Muscle of back (tissue), 13 donors: ENCODE measurements at places on chromosomes 1 and 21. TPM values are rescaled to one million over a fixed set of nuclear protein-coding genes. Genes with fewer than 3 reads are reported as not detected.

- DNase-seq, result no peak
Measured at GRCh38 chr1:223076362-223076761, 66.7 kb downstream of the TLR5 start.

DNA sequence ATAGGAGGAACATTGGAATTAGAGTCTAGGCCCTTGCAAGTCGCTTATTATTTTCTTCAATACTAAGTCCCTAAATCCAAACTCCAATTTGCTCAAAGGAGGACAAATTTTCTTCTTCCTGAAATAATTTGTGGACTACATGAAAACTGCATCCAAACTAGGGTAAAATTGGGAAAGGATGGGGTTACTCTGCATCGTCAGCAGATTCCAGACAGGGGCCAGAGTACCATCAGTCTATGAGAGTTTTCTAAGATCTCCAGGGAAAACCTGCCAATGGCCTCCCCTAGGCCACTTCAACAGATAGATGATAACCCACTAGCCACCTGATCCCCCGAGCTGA is 508 bp downstream of the HEYL start:
- no peak for DNase-seq

- DNase-seq, result no peak
Measured at GRCh38 chr1:117036018-117036461, 24.1 kb upstream of the TTF2 start.

- no peak for DNase-seq
Measured at GRCh38 chr1:204754821-204755220, 69.3 kb upstream of the LRRN2 start.

GRCh38 chr1:27339213-27339612 is 2.6 kb upstream of the SYTL1 start:
- no peak for DNase-seq

DNA sequence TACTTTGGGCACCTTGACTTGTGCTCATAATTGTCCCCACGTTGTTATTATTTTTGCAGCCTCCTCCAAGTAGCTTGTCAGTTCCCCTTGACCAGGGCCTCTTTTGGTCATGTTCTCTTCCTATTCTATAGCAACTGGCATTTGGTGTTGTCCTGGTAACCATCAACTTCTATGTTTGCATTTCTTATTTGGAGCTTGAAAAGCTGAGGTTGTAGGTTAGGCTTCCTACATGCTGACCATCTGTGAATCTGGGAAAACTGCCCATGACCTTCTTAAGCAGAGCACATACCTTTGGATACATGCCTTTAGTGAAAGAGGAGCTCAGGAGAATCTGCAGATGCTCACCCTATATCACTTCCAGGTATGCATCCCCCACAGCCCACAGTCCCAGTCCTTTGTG is 160.8 kb downstream of the HHAT start:
- peak; percentile 55 for DNase-seq

DNA sequence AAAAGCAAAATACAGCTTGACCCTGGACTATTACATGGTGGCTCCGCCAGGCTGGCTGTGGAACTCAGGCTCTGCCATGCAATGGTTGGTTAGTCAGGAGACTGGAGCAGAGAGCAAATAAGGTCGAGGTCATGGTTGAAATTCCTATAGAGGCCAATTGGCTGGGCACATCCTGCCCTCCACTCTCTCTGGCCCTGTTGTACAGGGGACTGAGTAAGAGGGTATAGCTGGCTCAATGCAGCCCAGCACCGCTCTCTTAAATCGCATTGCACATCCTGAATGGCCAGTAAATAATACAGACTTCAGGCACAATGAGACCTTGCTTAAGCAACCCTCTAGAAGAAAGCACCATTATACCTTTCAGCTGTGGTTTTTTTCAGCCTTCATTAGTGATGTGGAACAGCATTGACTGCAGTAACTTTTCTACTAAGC is 59.3 kb upstream of the PPP2R5A start:
- no peak for DNase-seq

DNA sequence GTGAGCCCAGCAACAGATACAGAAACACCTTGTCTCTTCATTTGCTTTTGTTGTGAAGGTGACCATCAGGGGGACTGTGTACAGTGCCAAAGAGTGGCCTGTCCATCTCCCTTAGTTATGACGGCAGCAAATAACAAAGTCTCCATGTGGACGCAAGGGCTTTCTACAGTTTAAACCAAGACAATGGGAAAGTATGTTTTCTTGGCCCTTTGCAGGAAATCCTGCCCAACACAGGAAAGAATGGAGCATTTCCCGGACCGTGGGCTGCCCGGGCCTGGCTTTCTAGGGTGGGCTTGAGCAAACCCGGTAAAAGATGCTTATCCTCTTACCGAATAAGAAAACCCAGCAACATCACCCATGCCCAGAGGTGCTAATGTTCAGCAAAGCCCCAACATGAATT is 87.3 kb downstream of the ZBTB18 start:
- DNase-seq, result no peak

DNA sequence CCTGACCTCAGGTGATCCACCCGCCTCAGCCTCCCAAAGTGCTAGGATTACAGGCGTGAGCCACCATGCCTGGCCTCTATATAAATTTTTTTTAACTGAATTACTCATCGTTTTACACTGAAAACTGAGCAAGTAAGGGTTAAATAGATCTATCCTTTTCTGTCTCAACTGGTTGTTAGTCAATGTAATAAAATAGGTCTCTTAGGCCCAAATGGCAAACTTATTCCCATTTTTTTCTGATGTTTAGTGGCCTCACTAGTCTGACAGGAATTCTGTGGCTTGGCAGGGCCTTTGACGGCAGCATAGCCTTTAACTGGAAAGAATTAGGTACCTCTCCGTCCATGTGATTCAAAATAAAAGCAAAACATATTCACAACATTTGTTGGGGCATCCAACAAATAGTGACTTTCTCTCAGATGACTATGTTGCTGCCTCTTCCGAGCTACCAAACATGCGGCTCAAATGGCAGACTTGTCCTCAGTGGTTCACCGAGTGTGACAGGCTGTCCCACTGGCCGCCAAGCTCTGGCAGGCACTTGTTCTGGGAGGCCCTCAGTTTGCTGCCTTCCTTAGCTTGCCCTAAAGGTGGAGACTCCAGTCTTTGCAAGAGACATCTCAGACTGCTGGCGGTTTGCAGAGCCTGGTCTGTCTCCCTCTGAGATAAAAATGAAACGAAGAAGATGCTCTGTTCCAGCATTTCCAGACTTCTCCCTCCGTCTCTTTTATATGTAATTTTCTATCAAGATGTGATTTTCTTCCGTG is 17.4 kb downstream of the ATP1A4 start:
- peak; percentile 16 for DNase-seq

GRCh38 chr21:33401630-33401992 is 1.6 kb upstream of the IFNGR2 start:
- DNase-seq, result no peak

GRCh38 chr1:174135211-174135610 is 24.1 kb upstream of the RABGAP1L start:
- no peak for DNase-seq

DNA sequence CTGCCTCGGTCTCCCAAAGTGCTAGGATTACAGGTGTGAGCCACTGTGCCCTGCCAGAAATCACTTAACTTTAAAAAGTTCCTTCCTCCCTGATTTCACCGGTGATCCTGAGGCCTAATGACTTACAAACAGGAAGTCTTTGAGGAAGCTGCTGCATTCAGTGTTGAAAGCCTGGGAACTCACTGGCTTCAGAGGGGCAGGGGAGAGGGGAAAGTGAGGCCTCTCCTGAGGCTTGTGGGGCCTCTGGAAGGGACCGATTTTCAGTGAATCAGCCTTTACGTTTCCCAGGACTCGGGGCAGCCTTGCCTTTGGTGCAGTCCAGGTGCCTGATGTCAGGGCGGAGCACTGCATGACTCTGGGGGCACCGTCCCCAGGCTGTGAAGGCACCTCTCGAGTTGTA is 30.1 kb upstream of the ARHGEF10L start:
- no peak for DNase-seq

GRCh38 chr1:214018386-214019268 is 30.9 kb downstream of the PROX1 start:
- no peak for DNase-seq

GRCh38 chr1:29122682-29123052 is 1.0 kb downstream of the TMEM200B start:
- DNase-seq, result peak; percentile 61

Gene CELSR2
- polyA plus RNA-seq, result 4.4 TPM

Gene ERVH48-1
- polyA plus RNA-seq, result 0.37 TPM

Gene ITGB2
- polyA plus RNA-seq, result 12.2 TPM

Gene SPRR1A
- polyA plus RNA-seq, result not detected

Gene SIPA1L2
- polyA plus RNA-seq, result 38.5 TPM

Gene KDF1
- not detected for polyA plus RNA-seq

Gene APOBEC4
- polyA plus RNA-seq, result not detected

Gene SPRR2F
- polyA plus RNA-seq, result not detected

Gene JMJD4
- 18.1 TPM for polyA plus RNA-seq

Gene AADACL4
- not detected for polyA plus RNA-seq
